ENCODE measurements at places on chromosomes 5 and 9. TPM values are rescaled to one million over a fixed set of nuclear protein-coding genes. Genes with fewer than 3 reads are reported as not detected.

- DNase-seq, result no peak
These were observed 365.0 kb downstream of the TMEM232 start for GRCh38 chr5:110361471-110361870.

- no peak for DNase-seq
These were observed 24.4 kb downstream of the CEMIP2 start for GRCh38 chr9:71743882-71744281.

GRCh38 chr9:109403766-109404320, 83.0 kb upstream of the EPB41L4B start:
- no peak for DNase-seq

- DNase-seq, result no peak
These were observed 185.1 kb downstream of the FSTL4 start for GRCh38 chr5:133427121-133427777.

DNA sequence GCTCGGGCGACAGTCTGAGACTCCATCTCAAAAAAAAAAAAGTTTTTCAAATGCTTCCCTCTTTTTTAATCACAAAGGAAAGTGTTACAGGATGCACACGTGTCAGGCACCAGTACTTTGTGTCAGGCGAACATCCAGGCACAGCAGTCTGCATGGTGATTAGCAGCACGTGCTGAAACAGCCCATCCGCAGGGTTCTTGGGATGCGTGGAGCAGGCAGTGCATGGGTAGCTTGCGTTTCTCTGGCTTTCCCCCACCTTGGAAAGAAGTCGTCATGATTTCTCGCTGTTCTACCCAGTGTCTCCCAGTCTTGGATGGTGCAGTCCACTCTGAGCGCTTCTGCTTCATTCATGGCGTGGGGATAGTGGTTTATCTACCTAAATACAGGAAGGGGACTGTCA, 35.4 kb downstream of the GPR107 start:
- DNase-seq, result no peak

- DNase-seq, result no peak
These were observed 20.6 kb upstream of the ZFYVE16 start for GRCh38 chr5:80387063-80387768.

TMEM215 gene
- not detected for total RNA-seq

DNA sequence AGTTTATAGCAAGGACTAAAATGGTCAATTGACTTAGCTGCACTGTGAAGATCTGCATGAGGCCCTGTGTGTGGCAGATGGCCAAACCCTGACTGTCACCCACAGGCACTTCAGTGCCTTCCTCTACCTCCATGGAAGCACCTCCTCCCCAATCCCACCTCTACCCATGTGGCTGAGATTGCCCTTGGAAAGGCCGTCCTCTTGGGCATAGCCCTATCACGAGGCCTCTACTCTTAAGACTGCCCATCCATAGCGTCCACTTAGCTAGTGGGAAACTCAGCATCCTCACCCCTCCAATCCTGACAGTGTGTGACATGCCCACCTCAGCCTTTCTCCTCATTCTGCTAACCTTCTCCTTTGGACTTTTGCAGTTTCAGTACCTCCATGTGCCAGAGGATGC, 510.2 kb downstream of the BNC2 start:
- no peak for DNase-seq

DNA sequence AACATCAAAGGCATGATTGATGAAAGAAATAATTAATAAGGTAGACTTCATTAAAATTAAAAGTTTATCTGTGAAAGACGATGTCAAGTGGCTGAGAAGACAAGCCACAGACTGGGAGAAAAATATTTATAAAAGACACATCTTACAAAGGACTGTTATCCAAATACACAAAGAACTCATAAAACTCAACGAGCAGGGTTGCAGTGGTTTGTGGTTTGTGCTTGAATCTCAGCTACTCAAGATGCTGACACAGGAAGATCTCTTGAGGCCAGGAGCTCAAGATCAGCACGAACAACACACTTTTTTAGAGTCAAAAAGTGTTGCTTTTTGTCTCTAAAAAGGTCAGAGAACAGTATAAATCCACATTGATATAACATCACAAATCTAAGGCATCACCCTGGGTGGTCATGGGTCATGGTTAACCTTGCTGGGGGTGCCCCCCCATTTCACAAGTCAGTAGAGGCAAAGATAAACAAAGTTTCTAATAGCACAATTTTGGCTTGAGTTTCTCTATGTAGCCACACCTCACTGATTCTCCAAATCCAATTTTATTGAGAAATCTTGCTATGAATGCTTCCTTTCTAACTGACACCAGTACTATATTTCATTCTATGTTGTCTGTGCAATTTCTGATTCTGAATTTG, 342.9 kb upstream of the RPS23 start:
- peak; percentile 44 for DNase-seq

PAEP gene
- total RNA-seq, result not detected

SMIM33 gene
- total RNA-seq, result 1.2 TPM
